ENCODE measurements at places on chromosomes 4 and X. TPM values are rescaled to one million over a fixed set of nuclear protein-coding genes. Genes with fewer than 3 reads are reported as not detected.

ITIH6 gene
- total RNA-seq, result not detected

MMRN1 gene
- total RNA-seq, result 2.4 TPM

PDE6B gene
- total RNA-seq, result 2.7 TPM

BGN gene
- 84.3 TPM for total RNA-seq

PFKFB1 gene
- total RNA-seq, result 0.19 TPM

GATA1 gene
- not detected for total RNA-seq

AFF2 gene
- 0.27 TPM for total RNA-seq

C4orf51 gene
- not detected for total RNA-seq

F11 gene
- 0.30 TPM for total RNA-seq

TNMD gene
- 0.22 TPM for total RNA-seq

MAGEB2 gene
- not detected for total RNA-seq

ALB gene
- not detected for total RNA-seq

COL4A6 gene
- 9.8 TPM for total RNA-seq

CNGA1 gene
- total RNA-seq, result not detected

TASL gene
- 0.30 TPM for total RNA-seq

TCP11X2 gene
- total RNA-seq, result not detected

APLN gene
- total RNA-seq, result 15.9 TPM

RAB9B gene
- 29.3 TPM for total RNA-seq

SRPK3 gene
- 52.8 TPM for total RNA-seq

WDR17 gene
- 0.38 TPM for total RNA-seq

PNMA6A gene
- total RNA-seq, result 1.4 TPM

TRIML2 gene
- total RNA-seq, result not detected

SUPT20HL1 gene
- total RNA-seq, result not detected
